Stimulated activated CD4-positive, alpha-beta T cell treated with anti-CD3 and anti-CD28 coated beads, Interleukin-1b, Interleukin-23, amount 100 ng/mL, for 24 hours (primary cell): ENCODE measurements at places on chromosomes 4 and X.

DNA sequence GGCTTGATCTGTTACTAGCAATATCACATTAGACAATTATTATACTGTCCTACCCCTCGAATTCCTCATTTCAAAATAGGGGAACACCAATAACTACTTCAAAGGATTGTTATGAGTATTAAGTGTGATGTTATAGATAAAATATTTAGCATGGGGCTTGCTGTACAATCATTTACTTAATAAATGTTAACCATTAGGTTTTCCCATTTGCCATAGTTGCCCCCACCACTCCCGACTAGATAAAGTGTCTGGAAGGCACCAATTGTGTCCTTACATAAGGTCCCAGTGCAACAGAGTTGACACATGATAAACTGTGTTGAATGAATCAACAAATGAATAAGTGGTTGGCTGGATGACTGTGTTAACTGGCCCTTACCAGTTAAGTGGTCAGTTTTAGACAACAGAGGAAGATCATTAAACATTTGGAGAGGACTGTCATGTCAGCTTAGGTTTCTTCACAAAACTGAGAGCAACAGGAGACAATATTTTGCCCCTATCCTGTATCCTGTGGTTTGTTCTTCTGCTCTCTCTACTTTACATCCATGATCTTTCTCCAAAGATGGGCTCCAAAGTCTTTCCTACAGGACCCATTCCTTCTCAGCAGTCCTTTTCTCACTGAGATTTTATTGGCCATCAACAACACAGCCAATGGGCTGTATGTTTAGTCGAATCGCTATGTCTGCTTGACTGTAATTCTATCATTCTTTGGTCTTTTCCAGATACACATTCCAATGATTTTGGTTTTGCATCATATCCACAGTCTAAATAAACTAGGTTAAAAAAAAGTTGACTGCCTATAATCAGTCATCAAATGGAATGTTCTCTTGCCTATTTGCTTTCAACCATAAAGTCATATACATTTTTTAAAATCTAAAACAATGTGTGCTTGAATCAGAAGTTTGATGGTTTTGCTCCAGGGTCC, 74.4 kb downstream of the RNF150 start:
- DNase-seq = no peak

DNA sequence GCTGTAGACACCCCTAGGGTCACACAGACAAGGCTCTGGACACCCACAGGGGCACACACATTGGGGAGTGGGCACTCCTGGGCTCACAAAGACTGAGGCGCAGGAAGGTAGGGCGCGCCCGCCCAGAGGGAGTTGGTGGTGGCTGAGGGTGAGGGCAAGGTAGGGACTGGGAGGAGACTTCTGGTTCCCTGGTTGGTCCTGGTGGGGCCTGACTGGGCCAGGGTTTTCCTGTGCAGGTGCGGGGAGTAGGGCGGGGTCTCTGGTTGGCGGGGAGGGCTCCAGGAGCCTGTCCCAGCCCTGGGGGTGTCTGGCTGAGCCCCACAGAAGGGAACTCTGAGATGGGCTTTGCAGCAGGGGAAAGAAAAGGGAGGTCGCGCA, 6.7 kb upstream of the WAS start:
- DNase-seq = no peak

- DNase-seq = no peak
Measured at GRCh38 chr4:30619679-30620078, 100.5 kb upstream of the PCDH7 start.

GRCh38 chrX:12301288-12301687, 163.0 kb downstream of the FRMPD4 start:
- no peak for DNase-seq

- DNase-seq = no peak
Measured at GRCh38 chr4:110626532-110627153, 3.8 kb upstream of the PITX2 start.

DNA sequence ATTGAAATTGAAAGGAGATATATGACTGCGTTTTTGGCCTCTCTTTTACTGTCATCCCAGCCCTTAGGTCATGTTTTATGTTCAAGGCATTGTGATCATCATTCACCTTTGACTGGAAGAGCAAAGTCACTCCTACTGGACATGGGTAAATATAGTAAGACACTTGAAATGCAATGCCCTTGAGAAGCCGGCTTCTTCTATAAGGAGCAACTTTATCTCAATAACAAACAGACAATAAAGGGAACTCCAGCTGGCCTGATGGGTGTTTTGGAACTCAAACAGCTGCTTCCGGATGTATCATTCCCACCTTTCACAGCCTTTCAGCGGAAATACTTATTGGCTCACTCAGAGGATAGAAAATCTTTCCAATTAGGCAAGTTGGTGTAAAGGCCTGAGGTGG, 65.1 kb upstream of the C4orf54 start:
- no peak for DNase-seq

DNA sequence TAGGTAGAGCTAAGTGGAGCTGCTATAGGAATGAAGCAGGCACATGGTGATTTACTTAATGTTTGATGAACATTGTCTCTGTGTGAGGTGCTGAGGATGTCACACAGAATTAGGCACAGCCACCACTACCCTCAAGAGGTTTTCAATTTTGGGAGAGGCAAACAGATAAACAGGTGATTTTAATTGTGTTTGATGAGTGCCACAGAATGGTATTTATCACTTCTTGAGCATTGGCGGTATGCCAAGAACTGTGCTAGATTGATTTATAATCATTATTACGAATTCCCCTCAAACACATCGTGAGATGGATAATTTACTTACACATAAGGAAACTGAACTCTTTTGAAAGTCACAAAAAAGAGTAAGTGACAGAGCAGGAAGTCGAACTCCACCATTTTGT, 74.8 kb downstream of the FREM3 start:
- no peak for DNase-seq

- DNase-seq = no peak
Measured at GRCh38 chr4:141121768-141122454, 11.4 kb downstream of the RNF150 start.

GRCh38 chrX:82765811-82766210, 742.3 kb upstream of the POU3F4 start:
- DNase-seq = no peak

- DNase-seq = no peak
Measured at GRCh38 chr4:142110136-142110535, 473.8 kb downstream of the IL15 start.

- no peak for DNase-seq
Measured at GRCh38 chrX:150269605-150270254, 93.4 kb upstream of the MAMLD1 start.

GRCh38 chr4:27098034-27098433, 237.4 kb downstream of the STIM2 start:
- DNase-seq = no peak

- no peak for DNase-seq
Measured at GRCh38 chrX:103275947-103276567, 493 bp downstream of the TCEAL5 start.

DNA sequence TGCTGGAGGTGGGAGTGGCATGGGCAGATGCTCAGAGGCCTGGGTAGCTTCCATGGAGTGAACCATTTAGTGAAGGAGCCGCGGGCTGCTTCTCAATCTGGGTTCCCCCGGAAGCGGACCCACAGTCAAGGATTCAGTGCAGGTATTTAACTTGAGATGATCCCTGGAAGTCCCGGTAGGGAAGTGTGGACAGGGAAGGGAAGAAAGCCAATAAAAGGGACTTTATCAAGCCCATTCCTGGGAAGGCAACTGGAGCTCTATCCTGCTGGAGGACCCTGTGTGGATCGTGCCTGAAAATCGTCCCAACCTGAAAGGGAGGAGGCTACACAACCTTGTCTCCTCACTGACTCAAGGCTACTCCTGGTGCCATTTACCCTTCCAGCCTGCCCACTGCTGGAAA, 76.9 kb downstream of the DHX15 start:
- no peak for DNase-seq

DNA sequence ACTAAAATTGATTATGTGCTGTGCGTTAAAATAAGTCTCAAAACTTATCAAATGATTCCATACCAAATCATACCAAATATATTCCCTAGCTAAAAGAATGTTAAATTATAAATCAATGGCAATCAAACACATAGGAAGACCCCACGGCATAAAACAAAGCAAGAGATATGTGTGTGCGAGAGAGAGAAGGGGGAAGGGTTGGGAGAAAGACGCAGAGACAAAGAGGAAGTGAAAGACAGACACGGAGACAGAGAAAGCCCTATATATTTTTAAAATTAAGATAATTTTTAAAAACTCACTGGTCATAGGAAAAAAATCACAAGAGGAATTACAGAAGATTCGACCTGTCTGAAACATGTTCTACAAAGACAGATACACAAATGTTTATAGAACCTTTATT, 371.4 kb downstream of the NLGN4X start:
- no peak for DNase-seq

GRCh38 chrX:38347136-38347535, 5.3 kb upstream of the OTC start:
- no peak for DNase-seq

GRCh38 chr4:1375761-1376322, 28.8 kb downstream of the UVSSA start:
- DNase-seq = no peak

DNA sequence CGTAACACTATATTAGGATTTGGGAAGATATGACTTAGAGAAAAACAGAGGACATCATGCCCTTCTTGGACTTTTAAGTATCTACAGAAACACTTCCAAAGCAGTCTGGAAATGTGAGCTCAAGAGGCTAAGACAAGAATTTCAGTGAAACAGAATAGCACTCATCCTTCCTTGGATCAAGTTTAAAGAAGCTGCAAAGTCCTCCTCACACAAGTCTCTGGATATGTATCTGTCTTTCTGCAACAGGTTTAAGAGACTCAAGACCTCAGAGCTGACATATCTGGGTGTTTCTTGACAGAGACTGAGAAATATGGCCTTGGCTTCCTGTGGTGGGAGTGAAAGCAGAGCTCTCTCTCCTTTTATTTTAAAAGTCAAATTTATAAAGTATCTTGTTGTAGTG, 82.5 kb upstream of the GIMD1 start:
- no peak for DNase-seq

- no peak for DNase-seq
Measured at GRCh38 chr4:123786163-123786915, 389.7 kb downstream of the SPRY1 start.

DNA sequence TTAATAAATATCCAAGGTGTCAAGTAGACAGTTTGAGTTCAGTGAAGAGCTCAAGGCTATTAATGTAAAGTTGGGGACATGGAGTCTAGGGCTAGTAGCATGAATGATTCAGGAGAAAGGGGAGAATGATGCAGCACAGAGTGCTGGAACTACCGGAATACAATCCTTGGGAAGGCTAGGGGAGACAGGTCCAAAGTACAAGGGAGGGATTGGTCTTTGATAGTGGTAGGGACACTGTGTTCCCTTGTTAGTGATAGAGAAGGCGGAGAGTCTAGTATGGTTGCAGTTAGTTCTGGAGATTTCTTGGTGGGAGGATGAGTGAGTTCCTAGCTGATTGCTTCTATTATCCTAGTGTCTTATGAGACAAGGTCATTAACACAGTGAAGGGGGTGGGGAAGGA, 8.7 kb downstream of the GCNA start:
- no peak for DNase-seq

GRCh38 chrX:44997888-44998287, 124.9 kb downstream of the KDM6A start:
- no peak for DNase-seq

GRCh38 chrX:118114971-118115370, 1.6 kb downstream of the KLHL13 start:
- DNase-seq = no peak

DNA sequence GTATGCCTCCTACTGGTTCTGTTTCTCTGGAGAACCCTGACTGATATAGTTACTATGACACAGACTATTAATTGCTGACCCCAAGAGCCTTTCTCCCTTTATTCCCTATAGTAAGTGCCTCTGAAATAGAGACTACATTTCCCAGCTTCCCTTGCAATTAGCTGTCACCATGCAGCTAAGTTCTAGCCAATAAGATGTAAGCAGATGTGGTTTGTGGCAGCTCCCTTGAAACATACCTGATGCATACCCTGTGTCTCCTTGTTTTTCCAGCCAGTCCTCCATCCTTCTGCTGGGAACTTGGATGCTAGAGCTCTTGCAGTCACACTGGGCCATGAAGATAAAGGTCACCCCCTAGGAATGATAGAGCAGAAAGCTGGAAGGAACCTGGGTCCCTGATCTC, 9.7 kb upstream of the TMEM165 start:
- DNase-seq = no peak

GRCh38 chr4:102687373-102687981, 73.3 kb downstream of the MANBA start:
- no peak for DNase-seq

GRCh38 chrX:131841496-131842437, 181.3 kb upstream of the STK26 start:
- DNase-seq = no peak

DNA sequence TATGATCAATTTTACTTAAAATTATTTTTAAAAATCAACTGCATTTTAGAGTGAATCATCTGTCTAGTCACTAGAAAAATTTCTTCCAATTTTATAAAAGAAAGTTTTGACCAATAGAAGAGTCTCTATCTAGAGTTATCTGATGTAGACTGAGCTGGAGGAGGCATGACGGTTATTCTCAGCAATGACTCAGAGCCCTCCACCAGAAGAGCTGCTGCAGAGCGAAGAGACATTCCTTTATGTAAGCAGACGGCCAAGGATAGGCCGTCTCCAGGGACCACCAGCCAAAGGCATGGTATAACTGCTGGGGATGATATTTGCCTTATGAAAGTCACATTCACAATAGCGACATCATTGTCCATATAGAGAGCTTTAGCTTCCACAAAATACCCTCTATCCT, 23.0 kb downstream of the LDB2 start:
- no peak for DNase-seq

GRCh38 chrX:118550792-118551191, 55.2 kb downstream of the DOCK11 start:
- DNase-seq = no peak

DNA sequence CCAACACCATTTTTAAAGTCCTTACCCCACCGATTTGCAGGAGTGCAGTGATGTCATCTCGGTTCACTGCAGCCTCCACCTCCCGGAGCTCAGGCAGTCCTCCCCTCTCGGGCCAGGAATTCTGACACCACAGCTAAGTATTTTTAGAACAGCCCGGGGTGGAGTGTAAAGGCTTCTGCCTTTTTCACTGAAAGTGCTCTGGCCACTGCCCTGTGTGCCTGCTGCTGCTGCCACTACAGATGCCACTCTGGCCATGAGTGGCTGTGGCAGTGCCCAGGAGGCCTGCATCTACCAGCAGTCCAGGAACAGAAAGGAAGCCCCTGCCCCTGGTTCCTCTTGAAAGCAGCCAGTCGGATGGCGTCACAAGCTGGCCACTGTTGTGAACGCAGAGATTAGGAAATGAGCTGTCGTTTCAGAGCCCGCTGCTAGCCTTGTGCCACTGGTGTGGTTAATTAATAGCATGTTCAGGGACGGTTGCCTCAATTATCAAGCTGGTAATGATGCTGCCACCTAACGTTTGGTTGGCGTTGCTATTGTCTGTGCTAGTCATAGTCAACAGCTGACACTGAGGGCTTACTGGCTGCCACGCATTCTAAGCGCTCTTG, 23.6 kb upstream of the TBC1D14 start:
- DNase-seq = no peak

GRCh38 chrX:70030301-70030767, 19.4 kb downstream of the AWAT2 start:
- DNase-seq = no peak
